Activated naive CD4-positive, alpha-beta T cell (primary cell): ENCODE measurements at places on chromosomes 7 and 10.

DNA sequence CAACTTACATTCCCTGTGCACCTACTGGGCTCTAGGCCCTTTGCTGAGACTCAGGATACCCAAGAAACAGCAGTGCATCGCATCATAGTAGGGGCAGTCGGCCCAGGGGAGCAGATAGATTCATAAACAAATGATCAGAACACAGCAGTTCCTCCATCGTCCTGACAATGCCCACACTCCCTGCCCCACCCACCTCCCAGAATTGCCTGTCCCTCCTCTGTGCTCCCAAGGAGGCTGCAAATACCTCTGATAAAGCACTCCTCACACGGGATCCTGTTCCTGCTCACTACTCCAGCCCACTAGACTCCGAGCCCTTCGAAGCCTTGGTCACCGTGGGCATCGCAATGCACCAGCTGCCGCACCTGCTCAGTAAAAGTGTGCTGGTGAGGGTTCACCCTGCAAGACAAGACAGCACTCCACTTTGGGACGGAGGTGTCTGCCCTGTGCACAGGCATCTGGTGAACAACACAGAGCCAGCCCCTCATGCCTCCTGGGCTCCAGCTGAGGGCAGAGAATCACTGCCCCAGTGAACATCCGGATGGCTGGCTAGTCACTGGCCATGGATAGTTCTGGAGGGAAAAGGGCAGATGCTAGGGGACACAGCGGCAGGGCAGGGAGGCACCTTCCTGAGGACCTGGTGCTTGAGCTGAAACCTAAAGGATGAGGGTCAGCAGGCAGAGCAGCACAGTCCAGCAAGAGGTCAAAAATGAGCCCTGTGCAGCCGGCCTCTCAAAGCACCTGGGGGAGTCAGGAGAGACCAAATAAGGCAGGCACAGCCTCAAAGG lies 60.7 kb downstream of the TNS3 start:
- no peak for DNase-seq

DNA sequence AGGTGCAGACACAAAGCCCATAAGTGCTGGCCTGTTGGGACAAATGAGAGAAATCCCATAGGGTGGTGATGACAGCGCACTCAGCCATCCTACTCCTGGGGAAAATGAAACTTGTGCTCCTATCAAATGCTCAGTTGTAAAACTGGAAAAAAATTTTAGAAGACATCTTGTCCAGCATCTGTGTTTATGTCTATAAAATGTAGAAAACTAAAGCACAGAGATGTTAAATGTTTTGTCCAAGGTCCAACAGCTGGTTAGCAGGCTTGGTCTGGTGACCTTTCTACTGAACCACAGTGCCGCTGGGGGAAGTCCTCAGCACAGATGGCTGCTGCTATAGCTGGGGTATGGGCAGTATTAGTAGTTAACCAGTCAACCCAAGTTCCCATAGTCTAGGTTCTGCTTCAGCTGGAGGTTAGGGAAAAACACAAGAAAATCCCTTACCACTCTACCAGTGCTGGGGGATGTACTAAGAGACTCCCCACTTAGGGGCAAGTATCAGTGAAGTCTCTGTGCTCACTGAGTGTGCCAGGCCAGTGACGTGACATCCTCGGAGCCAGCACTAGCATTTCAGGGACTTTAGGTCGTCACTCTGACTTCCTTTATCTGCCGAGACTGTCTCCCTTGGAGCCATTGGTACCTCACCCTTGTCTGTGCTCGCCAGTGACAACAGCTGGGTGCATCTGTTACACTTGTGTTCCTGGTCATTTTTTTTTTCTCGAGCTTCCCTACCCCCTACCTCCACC lies 1.9 kb downstream of the TSPAN33 start:
- DNase-seq, result no peak

DNA sequence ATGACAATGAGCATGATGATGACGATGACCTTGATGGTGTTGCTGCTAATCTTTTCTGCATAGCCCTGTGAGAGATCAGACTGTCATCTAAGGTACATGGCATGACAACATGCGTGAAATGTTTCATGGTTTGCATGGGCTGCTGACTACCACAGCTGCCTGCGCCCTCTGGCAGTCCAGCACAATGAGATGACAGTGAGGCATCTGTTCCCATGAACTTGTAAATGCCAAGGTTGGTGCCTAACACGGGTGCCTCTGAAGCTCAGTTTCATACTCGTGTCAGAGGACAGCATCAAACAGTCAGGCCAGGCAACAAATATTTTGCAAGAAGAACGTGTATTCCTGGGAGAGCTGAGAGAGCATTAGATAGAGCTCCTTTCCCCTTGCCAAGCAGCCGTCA lies 122.0 kb upstream of the PRKCQ start:
- no peak for DNase-seq

GRCh38 chr7:105685161-105685560 lies 103.9 kb upstream of the EFCAB10 start:
- DNase-seq, result no peak

- no peak for DNase-seq
Measured at GRCh38 chr7:151142686-151143040, 24.8 kb downstream of the GBX1 start.

DNA sequence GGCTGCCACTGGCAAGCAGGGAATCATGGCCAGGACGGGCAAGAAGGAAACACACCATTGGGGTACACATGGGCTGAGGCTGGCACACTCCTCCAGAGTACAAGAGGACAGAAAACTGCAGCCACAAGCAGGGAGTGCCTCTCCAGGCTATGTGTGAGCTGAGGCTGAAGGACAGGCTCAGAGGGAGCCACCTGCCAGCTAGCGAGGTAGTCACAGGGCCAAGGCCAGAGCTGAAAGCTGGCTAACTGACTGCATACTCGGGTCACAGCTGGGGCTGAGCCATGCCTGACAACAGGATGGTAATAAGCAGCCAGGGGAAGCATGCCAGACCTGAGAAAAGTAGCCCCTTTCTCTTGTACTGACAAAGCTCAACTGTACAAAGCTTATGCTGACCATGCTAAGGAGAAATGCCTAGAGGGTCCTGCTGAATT lies 52.0 kb downstream of the KIF5B start:
- DNase-seq, result no peak

GRCh38 chr7:27129729-27130539 lies 623 bp downstream of the HOXA4 start:
- DNase-seq, result no peak

DNA sequence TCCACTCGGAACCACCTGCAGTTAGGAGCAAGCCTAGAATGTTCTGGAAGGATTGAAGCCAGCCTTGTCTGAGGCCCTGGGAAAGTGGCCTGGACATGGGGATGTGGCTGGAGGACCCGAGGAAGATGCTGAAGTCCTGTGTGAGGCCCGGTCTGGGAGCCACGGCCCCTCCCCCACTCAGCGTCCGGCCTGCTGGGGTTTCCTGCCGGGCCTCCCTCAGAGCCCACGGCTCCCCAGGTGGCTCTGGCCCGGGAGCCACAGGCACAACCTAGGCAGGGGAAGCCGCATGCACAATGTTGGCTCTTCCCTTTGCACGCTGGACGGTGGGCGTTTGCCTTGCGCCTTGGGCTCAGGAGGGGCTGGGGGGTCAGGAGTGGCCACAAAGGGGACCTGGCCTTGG lies 39.0 kb downstream of the UNCX start:
- no peak for DNase-seq

GRCh38 chr10:132170561-132171361 lies 16.0 kb upstream of the DPYSL4 start:
- no peak for DNase-seq

DNA sequence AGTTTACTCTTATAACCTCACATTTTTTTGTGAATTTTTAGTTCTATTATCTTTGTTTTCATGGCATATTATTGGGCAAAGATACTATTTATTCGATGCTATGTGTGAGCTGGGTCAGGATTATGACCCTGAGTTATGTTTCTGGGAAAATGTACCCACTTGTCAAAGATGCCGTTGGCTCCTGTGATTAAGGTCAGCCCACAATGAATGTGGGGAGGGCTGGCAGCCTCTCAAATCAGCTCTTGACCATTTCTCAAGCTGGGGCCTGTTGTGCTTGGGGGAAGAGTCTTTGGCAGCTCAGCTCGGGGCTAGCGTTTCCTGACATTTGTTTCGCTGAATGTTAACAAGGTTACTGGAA lies 97.5 kb downstream of the TCF7L2 start:
- no peak for DNase-seq

GRCh38 chr7:82152858-82153257 lies 290.7 kb downstream of the CACNA2D1 start:
- no peak for DNase-seq

GRCh38 chr10:80472234-80473095 lies 18.4 kb downstream of the TSPAN14 start:
- no peak for DNase-seq

- no peak for DNase-seq
Measured at GRCh38 chr7:21364801-21365271, 63.0 kb upstream of the SP4 start.

GRCh38 chr7:33790746-33791145 lies 114.6 kb upstream of the BMPER start:
- no peak for DNase-seq

DNA sequence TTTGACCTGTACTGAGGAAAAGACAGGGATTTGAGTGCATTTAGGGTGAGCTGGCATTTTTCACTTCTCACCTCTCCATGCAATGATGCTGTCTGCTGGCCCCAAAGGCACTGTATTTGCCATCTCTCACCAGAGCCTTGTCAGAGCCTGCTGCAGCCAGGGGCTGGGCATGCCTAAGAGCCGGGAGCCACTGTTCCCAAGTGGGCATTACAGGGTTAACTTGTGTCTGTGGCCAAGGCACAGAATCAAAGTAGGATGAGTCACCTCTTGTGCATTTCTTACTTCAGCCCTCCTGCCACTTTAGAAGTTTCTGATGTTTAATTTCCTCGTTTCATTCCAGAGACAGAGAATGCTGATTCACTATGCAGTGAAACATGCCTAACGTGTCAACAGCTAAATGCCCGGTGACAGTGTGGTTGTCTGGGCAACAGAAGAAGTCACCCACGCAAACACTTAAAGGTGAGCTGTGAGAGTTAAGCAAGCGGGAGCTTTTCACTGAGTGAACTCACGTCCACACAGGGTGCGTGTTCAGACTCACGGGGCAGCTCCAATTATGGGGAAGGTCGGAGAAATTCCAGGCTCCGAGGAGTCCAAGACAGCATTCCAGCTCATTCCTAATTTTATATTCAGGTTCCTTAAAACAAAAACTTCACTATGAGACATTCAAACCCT lies 57.1 kb upstream of the IGFBP3 start:
- no peak for DNase-seq

DNA sequence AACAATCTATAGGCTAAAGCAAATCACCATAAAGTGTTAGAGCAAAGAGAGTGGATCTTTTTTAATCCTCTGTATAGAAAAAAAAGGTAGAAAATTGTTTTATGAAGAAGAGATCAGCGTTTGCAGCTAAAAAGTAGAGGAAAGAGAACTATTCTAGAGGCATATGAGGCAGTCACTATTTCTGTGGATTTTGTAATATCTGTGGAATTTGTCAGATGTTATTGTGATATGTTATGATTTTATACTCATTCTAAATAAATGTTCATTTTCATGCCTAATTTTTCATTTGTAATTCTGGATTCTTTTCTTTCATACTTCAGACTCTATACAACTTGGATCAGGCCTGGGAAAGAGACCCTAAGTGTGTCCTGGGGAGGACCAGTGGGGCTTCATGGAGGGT lies 295.0 kb upstream of the LYZL1 start:
- no peak for DNase-seq
